ENCODE measurements at places on chromosomes 12 and 14.

DNA sequence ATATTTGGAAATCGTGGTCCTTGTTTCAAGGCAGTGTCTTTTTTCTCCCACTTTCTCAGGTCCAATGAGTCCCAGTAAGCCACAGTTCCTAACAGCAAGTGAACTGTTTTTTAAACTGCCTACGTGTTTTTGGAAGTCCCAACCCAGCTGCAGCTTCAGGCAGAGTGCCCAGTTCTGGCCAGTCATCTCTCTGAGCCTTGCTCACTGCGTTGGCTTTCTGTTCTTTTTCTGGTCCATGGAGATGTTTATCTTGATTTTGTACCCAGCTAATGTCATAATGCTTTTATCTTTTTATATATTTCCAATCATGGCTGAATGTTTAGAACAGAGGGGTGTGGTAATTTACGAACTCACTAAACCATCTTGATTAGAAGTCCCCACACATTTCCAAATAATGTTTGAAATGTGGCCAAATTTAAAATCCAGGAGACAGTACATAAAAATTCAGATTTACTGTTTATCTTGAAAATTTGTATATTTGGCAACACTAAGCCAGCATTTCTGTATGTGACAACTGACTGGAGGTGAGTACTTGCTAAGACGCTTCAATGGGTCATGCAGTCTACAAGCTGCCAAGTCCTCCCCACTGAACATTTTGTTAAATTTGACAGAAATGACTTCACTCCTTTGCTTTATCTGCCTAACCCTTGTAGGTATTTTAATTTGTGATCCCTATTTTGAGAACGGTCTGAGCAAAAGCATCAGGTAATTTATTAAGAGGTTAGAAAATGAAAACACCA, 46.1 kb upstream of the OTOGL start:
- DNase-seq = no peak

DNA sequence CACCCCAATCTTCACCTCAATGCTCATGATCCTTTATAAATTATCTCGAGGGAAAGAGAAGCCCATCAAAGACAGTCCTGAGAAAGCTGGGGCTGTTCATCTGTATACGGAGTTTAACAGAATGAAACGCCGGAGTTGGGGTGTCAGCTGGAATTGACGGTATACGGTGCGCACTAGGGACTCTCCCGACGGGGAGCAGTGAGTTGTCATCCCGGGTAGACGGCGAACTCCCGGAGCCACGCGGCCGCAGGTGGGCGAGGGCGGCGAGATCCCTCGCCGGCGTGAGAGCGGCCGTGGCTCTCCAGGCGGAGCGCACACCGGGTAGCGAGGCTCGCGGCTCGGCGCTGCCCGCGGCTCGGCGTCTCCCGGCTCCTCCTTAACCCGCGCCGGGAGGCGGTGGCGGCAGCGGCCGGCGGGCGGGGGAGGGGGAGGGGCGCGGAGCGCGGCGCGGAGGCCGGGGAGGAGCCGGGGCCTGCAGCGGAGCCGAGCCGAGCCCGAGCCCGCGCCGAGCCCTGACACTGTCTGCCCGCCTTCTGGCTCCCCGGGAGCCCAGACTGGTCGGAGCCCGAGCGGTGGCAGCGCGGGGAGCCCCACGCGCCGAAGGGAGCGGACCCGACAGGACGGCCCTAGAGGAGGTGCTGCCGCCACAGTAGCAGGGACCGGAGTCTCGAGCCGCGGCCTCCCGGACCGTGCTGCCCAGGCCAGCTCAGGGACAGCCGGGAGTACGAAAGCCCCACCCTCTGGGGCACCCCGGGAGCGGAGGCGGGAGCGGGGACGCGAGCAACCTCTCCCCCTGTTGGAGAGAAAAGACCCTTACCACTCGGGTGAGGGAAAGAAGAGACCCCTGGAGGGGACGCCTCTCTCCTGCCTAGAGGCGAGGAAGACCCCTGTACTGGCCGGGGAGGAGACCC, at the start of gene FOXJ2:
Gene FOXJ2 (plus strand): TSS at position 475 of the 911 bp plus-strand sequence. CDS start 7,117 bp downstream, outside the sequence.
- peak; percentile 81 for DNase-seq

- no peak for DNase-seq
Measured at GRCh38 chr12:4526923-4527546, 11.7 kb upstream of the RAD51AP1 start.

- no peak for DNase-seq
Measured at GRCh38 chr14:56145965-56146364, 27.8 kb downstream of the PELI2 start.

DNA sequence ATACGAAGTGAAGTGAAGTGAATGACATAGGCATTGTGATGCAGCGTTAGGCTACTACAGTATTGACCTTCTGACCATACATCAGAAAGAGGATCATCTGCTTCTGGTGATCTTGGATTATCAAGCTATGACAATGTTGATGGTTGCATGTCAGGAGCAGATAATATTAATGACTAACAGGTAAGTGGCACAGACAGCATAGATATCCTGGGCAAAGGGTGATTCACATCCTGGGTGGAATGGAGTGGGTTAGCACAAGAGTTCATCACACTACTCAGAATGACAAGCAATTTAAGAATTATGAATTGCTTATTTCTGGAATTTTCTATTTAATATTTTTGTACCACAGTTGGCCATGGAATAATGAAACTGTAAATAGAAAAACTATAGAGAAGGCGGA, 397.9 kb upstream of the ATP2B1 start:
- no peak for DNase-seq

- no peak for DNase-seq
Measured at GRCh38 chr12:33649992-33650391, 210.4 kb upstream of the SYT10 start.

DNA sequence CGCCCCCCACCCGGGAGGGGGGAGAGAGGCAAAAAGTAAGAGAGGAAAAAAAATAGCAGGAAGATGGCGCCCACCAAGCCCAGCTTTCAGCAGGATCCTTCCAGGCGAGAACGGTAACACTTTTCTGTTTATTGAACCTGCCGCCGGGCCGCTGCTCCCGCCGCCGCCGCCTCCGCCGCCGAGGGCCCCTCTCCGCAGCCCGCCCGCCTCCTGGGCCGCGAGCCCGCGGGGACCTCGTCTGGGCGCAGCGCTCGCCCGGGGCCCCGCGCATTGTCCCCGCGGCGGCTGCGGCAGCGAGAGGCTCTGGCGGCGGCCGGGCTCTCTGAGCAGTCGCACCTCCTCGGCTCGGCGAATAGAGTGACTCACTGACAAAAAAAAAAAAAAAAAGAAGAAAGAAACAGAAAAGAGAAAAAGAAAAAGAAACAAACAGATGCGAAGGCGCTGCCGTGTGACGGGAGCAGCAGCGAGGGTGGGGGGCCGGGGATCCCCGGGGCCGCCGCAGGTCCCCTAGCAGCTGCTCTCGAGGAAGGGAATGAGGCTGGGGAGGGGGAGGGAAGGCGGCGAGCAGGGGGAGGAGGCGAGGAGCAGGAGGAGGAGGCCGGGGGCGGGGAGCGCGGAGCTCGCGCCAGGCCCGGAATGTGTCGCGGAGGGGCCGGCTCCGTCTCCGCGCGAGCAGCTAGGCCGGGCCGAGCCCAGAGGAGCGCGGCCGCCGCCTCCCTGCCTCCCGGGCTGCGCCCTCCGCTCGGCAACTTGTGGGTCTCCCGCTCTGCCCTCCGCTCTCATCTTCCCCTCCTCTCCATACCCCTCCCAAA, 781 bp downstream of the NPAS3 start:
- no peak for DNase-seq

- no peak for DNase-seq
Measured at GRCh38 chr12:116734156-116734768, 3.6 kb downstream of the SPRING1 start.

DNA sequence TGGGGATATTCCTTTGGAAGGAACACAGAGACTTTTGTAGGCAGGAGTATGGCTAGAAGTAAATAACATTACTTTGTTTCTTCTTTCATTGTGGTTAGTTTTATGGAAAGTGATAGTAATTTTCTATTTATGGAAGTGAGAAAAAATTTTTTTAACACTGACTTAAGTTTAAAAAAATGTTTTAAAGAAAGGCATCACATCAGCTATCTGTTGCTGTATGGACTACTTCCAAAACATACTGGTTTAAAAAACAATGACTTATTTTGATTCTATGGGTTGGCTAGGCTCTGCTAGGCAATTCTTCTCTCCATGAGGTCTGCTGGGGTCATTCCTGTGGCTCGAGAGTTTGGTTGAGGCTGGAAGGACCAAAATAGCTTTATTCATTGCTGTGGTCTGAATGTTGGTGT, 31.7 kb upstream of the SLC38A2 start:
- no peak for DNase-seq

DNA sequence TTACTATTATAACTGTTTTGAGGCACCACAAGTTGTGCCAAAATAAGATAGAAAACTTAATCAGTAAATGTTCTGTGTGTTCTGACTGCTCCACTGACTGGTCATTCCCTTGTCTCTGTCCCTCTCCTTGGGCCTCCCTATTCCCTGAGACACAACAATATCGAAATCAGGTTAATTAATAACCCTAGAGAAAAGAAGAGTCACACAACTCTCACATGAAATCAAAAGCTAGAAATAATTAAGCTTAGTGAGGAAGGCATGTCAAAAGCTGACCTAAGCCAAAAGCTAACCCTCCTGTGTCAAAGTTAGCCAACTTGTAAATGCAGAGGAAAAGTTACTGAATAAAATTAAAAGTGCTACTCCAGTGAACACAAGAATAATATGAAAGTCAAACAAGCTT, 53.8 kb upstream of the CCDC196 start:
- no peak for DNase-seq

- DNase-seq = no peak
Measured at GRCh38 chr12:13450231-13451080, 253.9 kb downstream of the EMP1 start.

GRCh38 chr12:120652656-120653435, 12.4 kb downstream of the CABP1 start:
- no peak for DNase-seq

DNA sequence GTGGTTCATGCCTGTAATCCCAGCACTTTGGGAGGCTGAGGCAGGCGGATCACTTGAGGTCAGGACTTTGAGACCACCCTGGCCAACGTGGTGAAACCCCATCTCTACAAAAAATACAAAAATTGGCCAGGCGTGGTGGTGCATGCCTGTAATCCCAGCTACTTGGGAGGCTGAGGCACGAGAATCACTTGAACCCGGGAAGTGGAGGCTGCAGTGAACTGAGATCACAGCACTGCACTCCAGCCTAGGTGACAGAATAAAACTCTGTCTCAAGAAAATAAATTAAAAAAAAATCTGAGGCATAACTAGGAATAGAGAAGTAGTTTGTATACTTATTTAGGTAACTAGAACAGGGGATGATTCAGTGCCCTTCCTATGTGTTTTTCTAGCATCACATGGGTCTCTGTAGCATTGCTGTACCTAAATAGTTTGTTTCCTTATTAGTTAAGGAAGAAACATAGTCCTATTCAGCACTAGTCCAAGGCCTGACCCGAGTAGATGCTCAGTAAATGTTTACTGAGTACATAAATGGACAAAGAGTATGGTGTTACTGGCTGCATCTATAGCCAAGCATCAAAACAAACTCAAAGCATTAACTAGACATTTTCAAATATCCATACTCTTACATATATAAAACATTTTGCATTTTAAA, 21.7 kb downstream of the TAOK3 start:
- no peak for DNase-seq

DNA sequence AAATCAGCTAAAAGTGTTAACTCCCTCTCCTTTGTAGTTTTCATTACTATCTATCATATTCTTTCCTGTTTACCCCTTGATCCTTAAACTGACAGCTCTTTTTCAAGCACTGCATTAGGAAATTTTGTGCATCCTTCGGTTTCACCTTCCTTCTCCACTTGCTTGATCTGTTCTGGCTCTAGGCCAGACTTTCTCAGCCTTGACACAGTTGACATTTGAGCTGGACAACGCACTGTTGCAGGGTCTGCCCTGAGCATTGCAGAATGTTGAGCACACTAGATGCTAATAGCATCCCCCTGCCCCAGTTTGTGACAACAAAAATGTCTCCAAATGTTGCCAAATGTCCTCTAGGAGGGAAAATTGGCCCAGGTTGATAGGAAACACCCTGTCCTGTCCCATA, 75.4 kb upstream of the KCNJ8 start:
- DNase-seq = no peak

DNA sequence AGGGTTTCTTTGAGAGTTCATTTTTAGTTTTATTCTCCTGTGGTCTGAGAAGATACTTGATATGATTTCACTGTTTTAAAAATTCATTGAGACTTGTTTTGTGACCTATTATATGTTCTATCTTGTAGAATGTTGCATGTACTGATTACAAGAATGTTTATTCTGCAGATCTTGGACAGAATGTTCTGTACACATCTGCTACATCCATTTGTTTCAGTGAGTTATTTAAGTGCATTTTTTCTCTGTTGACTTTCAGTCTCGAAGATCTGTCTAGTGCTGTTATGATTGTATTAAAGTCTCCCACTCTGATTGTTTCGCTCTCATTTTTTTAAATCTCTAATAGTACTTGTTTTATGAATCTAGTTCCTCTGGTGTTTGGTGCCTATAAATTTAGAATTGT, 1319.8 kb downstream of the TMEM121 start:
- DNase-seq = no peak

GRCh38 chr14:68486033-68486732, 306.7 kb downstream of the ZFP36L1 start:
- no peak for DNase-seq

DNA sequence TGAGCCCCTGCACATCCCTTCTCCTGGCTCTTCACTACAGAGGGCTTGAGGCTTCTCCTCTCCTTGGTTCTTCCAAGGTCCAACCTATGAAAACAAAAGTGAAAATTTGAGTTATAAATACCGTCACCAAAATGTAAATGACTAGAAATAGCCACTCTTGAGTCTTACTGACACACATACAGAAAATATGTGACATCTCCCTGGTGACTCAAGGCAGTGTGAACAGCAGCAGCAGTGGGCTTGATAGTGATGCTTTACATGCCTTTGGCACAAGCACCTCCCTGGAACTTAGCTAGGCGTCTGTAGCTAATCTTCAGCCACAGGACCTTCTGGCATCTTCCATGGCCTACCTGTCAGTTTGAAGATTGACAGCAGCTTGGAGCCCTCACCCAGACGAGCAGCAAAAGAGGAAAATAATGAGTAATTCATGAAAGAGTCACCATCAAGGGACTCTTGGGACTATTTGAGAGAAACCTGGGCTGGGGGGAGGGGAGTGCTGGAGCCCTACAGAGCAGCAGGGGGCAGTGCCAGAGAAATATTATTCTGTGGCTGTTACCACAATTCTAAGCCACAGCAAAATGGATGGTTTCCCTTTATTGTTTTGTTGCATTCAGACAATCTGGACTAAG, 158.0 kb downstream of the KCNK10 start:
- peak; percentile 17 for DNase-seq

DNA sequence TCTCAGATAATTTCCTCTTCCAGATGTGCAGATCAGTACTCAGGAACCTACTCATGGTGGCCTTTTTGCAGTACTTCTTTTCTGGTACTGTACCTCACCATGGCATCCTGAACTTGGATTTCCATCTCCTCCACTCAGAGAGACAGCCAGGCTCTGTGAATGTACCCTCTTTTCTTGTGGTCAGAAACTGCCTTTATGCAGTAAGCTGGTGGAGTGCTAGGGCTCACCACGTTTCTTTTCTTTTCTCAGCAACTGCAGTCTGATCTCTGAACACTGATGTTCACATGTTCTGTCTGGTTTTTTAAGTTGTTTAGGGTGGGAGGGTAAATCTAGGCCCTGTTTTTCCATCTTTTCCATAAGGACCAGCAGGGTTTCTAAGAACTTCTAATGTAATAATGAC, 99.8 kb upstream of the NRXN3 start:
- peak; percentile 5 for DNase-seq

GRCh38 chr14:60723907-60724618, at the start of gene SIX4:
Gene SIX4 (minus strand): TSS chr14:60724351. CDS start chr14:60724074, 277 bp downstream.
- no peak for DNase-seq

All from DND-41 (cell line).